Kidney (tissue), 22 donors: ENCODE measurements at places on chromosomes 5 and 9. TPM values are rescaled to one million over a fixed set of nuclear protein-coding genes. Genes with fewer than 3 reads are reported as not detected.

- no peaks in the 10 kb centered on the region for H3K36me3 ChIP-seq
- no peaks in the 10 kb centered on the region for H3K27me3 ChIP-seq
- H3K4me3 ChIP-seq = no peak overlapping the region
- H3K4me1 ChIP-seq = no peaks in the 10 kb centered on the region
- no peak for DNase-seq
- H3K27ac ChIP-seq = no peak overlapping the region
Observed at GRCh38 chr9:91258451-91258850, 103.3 kb downstream of the AUH start.

DNA sequence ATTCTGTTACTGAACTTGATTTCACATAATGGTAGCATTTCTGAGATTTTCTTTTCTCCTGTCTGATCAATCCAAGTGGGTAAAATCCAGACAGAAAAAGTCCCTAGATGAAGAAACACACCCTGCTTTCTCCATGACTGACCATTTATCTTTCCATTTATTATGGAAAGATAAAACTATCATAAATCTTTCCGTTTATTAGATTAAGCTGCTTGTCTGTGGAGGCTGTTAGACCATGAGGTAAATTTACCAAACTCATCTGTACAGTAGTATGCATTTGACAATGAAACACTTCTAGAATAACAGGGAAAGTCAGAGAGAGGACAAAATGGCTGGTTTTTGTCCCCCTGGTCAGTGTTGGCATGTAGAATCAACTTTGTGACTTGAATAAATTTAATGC lies 491.2 kb upstream of the SEMA6A start:
- no peak overlapping the region for H3K4me3 ChIP-seq
- no peak overlapping the region for H3K27ac ChIP-seq
- no peaks in the 10 kb centered on the region for H3K4me1 ChIP-seq
- no peaks in the 10 kb centered on the region for H3K36me3 ChIP-seq
- H3K27me3 ChIP-seq = no peaks in the 10 kb centered on the region
- no peak for DNase-seq

DNA sequence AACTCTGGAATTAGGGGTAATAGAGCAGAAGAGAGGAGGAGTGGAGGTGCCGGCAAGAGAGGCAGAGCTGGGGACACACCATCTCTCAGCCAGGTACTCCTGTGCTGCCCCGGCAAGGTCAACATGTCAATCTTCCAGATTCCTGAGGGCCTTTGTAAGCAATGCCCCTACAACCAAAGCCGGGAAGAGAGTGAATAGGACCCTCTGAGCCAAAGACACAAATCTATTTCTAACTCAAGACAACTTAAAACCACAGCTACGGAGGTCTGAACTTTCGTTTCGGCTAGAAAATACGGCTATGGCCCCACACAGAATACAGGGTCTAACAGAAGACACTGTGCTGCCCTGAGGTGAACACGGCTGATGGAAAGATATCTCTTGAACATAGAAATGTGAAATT lies 66.6 kb downstream of the SERINC5 start:
- H3K4me1 ChIP-seq = peaks cover 12% of the 10 kb centered on the region
- no peak for DNase-seq
- no peak overlapping the region for H3K27ac ChIP-seq
- H3K36me3 ChIP-seq = no peaks in the 10 kb centered on the region
- no peak overlapping the region for H3K4me3 ChIP-seq

The MAP1B gene
- total RNA-seq = 57.0 TPM
